ENCODE measurements at places on chromosomes 4 and X.
A peak's percentile ranks its signal among the peaks of the same experiment; 100 is the strongest.

DNA sequence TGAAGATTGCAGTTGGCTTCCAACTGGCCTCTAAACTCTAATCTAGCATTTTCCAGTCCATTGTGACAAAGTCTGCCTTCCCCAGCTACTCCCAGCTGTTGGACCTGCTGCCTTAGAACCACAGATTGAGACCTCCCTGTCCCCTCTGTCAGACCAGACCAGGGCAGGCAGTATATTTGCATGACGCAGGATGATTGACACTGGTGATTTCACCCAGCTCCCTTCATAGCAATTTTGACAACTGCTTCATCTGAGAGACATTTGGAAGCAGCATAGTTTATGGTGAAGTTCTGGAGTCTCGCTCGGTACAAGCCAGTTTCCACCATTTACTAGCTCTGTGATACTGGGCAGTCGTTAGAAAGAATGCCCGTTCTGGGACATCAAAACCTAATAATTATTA, 2.5 kb downstream of the CYP4V2 start:
- no peak for DNase-seq

- no peak for DNase-seq
Measured at GRCh38 chr4:128861856-128862518, 52.5 kb downstream of the JADE1 start.

DNA sequence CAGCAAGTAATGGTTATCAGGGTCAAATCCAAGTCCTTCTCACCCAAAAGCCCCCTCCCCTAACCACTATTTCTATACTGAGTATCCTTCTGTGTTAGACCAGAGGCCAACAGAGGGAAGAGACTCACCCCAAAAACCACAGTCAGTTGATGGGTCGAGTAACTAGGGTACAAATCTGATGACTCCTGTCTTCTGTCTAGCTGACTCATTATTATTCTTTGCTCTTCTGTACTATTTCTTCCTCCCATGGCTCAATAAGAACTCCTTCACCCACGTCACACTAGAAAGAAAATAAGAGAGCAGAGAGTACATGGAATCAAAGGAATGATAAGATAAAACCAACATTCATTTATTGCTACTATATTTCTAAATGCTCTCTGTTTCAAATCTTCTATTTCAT, 2.0 kb downstream of the RAB40A start:
- DNase-seq = no peak

DNA sequence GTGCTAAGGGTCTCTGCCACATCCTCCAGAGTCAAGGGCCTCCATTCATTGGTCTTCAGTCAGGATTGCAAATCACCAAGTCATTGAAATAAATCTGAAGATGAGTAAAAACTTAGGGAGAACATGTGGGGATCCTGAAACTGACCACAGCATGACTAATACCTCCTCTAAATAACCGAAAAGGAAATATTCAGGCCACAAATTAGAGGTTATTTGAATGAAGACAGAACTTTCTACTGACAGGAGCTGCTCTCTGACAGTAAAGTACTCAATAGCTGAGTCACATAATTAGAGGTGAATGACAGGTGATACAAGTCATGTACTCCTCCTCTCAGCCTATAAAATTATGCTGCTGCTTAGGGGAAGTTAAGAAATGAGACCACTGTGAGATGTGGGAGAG, 240.2 kb upstream of the F9 start:
- DNase-seq = no peak

GRCh38 chr4:105215609-105216313, 69.1 kb downstream of the TET2 start:
- no peak for DNase-seq

GRCh38 chr4:145492376-145492775, 10.7 kb downstream of the SMAD1 start:
- peak; percentile 36 for DNase-seq

- no peak for DNase-seq
Measured at GRCh38 chr4:78846258-78846657, 70.1 kb downstream of the BMP2K start.

GRCh38 chrX:106863697-106864096, 39.4 kb downstream of the RIPPLY1 start:
- DNase-seq = no peak

DNA sequence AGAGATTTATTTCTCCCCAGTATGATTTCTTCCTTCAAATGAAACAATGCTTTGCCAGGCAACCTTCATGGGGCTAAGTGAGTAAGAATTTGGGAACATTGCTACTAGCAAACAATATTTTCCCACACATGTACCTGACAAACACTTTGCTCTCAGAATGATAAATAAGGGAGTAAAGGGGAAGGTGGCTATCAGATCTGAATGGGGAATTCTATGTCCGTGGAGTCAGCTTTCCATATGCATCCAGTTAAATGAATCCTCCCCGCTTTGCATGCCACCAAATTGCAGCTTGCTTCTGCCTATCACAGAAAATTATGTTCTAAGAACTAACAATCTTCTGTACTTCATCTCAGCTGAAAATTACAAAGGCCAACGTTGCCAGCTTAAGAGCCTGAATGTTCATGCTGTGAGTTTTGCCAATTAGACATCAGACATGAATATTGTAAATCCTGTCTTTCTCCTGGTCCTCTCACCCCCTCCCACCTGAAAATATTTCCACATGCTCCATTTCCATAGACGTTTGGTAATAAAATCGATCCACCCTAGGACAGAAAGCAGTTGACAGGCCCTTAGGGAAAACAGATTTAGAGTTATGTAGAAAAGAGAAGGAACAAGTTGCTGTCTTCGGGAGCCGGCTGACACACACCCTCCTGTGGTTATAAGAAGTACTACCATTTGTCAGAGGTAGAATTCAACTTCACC, 6.3 kb downstream of the MEPE start:
- peak; percentile 58 for DNase-seq

DNA sequence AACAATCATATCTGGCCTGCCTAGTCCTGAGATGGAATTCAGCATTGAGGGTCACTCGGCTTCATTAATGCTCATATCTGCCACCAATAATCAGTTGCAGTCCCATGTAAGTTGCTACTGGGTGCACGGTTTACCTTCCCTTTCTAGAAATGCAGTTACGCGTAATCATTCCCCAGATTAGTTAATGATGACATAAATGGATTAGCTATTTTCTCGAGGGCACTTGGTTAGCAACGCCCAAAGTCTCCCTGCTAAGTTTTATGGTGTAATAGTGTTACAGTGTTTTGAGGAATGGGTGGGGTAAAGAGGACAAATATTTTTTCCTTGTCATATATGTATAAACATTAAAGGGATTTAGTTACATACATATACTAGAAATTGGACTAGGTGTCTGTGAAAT, 118.8 kb downstream of the MID1 start:
- DNase-seq = no peak

- DNase-seq = no peak
Measured at GRCh38 chr4:156961196-156962057, 10.2 kb downstream of the PDGFC start.

DNA sequence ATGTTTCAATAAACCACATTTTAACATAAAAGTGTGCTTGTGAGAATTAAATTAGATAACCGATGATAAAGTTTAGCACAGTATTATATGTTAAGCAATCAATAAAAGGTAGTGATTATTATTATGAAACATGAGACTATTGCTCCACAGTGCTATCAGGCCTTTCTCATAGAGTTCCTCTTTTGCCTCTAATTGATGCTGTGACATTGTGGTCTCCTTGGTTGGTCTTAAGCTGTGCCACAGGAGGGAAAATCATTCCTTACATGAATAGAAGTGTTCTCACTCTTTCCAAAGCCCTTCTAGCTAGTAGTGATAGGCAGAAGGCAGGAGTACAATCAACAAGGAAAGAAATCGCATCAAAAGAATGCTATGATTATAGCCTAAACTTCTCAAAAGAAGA, 9.2 kb upstream of the PDHA2 start:
- DNase-seq = no peak

DNA sequence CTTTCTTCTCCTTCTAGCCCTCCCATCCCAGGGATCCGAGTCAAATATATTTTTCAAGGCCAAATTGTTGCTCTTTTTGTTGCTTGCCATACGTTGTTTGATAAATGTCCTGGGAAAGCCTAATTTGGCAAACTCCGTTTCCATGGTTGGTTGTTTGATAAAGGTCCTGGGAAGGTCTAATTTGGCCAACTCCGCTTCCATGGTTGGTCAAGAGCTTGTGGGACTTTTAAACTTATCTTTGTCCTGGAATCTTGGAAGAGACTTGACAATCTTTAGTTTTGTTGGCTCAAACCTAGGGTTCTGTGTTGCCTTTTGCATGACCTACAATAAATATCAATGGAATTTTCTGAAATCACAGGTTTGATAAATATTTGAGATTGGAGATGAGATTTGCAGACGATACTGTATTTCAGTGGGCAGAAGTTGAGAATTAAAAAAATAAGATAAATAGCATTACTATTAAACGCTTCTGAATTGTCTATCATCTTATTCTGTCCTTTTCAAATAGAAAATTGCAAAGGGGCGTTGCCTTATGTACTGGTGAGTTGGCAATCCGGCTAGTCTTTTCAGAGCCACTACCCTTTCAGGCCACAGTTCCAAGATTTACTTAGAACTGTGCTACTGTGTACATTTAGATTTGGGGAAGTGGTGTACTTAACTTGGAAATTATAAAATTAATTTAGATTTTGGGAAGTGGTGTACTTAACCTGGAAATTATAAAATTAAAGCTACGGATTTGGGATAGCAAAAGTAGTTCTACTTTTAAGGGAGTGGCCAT, 804 bp downstream of the OSTC start:
- peak; percentile 34 for DNase-seq

- DNase-seq = no peak
Measured at GRCh38 chrX:27915617-27916016, 65.6 kb downstream of the DCAF8L1 start.

- no peak for DNase-seq
Measured at GRCh38 chr4:89121387-89122068, 10.2 kb downstream of the TIGD2 start.

- no peak for DNase-seq
Measured at GRCh38 chr4:109826719-109827118, 1.1 kb upstream of the RRH start.

GRCh38 chr4:174522183-174523024, at the start of gene HPGD:
TSS of gene HPGD (minus strand) at chr4:174522488. CDS start at chr4:174522451, 37 bp downstream.
- DNase-seq = peak; percentile 79

DNA sequence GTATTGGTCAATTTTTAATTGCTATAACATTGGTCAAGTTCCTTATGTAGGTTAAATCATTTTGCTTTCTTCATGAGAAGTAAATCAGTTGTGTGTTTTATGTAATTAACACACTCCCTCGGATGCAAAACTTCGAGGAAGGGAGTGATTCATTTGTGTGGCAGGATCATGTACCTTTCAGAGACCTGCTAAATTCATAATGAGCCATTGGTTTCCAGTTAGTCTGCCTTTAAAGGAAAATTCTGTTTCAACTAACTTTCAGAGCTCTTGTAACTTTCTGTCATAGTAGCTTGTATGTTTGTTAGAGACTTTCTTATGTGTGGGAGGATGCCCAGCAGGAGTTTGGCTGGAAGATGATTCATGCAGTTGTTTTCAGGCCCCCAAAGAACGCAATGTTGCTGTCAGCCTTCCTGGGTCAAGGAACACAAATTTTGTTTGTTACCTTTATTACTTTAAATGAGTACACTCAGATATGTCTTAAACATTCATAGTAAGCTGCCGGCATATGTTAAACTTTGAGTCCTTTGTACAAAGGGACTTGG, 72.1 kb downstream of the GPR101 start:
- DNase-seq = no peak

DNA sequence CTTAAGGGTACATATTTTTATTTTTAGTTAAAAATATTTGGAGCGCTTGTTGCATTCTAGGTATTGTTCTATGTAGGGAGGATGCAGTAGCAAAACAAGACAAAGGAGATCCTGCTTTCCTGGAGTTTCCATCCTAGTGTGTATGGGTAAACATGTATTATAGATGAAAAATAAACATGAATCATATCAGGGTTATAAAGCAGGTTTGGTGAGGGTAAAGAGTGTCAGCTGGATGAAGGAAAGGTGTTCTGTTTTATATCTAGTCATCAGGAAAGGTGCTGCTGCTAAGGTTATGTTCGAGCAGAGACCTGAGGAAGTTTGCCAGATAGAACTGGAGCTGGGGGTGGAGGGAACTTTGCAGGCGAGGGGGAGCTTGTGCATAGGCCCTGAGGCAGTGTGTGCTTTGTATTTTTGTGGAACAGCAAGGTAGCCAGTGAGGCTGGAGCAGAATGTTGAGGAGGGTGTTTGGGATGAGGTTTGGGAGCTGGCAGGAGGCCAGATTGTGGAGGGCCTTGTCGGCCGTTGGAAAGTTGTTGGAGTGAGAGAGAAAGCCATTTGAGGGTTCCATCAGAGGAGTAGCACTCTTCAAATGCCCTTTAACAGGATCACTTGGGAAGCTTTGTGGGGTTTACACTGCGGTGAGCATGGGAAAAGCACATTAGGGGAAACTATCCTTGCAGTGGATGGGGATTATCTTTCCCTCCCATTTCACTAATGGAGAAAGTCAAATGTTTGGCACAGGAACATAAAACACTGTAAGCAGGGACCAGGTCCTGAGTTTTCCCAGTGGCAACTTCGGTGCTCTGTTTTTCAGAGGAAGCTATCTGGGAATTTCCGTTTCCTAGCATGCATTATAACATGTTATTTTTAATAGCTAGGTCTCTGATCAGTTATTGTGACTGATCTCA, 35.9 kb downstream of the AFF1 start:
- DNase-seq = no peak

GRCh38 chr4:78962597-78963115, 23.4 kb upstream of the PAQR3 start:
- DNase-seq = no peak

DNA sequence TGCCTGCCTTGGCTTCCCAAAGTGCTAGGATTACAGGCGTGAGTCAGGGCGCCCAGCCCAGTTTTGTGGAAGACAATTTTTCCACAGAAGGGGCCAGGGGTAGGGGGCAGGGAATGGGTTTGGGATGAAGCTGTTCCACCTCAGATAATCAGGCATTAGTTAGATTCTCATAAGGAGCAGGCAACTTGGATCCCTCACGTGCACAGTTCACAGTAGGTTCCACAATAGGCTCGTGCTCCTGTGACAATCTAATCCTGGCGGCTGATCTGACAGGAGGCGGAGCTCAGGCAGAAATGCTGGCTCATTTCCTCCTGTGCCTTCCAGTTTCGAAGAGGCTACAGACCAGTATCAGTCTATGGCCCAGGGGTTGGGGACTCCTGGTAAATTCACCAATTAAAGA, 491.6 kb upstream of the AADAT start:
- DNase-seq = peak; percentile 87

DNA sequence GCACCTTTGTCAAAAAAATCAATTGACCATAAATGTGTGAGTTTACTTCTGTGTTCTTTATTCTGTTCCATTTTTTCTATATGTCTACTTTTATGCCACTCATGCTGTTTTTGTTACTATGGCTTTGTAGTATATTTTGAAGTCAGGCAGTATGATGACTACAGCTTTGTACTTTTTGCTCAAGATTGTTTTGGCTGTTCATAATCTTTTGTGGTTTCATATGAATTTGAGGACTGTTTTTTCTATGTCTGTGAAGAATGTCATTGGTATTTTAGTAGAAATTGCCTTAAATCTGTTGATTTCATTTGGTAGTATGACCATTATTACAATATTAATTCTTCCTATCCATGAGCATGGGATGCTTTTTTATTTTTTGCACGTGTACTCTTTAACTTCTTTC, 346.8 kb downstream of the PPP3CA start:
- DNase-seq = no peak

- no peak for DNase-seq
Measured at GRCh38 chr4:26388671-26389070, 67.9 kb downstream of the RBPJ start.

Measured in mesendoderm (in vitro differentiated cells).